NCI-H748 treated with DMSO at 0.1 percent for 48 hours (cell line): ENCODE measurements at places on chromosomes 4 and X.
A peak's percentile ranks its signal among the peaks of the same experiment; 100 is the strongest.

DNA sequence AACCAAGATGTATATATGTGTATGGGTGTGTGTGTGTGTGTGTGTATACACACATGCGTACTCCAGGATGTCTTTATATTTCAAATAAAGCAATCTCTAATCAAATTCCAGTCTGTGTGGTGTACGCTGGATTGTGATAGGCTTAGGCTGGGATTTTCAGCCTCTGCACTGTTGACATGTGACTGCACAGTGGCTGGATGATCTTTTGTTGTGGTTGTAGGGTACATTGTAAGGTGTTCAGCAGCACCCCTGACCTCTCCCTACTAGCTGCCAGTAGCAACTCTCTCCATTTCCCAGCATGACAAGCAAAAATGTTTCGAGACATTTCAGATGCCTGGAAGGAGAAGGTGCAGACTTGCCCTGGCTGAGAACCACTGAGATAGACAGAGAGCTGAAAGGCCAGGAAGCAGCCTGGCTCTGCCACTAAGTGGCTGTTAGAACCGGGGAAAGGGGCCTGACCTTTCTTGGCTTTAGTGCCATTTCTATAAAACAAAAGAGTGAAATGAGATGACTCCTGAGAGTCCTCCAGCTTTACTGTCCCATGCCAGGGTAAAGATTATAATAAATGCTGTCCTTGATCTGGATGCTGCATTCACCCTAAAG is 10.5 kb downstream of the PGM2 start:
- no peak for DNase-seq

- DNase-seq = no peak
These were observed 4.6 kb downstream of the GAB1 start for GRCh38 chr4:143341186-143341755.

DNA sequence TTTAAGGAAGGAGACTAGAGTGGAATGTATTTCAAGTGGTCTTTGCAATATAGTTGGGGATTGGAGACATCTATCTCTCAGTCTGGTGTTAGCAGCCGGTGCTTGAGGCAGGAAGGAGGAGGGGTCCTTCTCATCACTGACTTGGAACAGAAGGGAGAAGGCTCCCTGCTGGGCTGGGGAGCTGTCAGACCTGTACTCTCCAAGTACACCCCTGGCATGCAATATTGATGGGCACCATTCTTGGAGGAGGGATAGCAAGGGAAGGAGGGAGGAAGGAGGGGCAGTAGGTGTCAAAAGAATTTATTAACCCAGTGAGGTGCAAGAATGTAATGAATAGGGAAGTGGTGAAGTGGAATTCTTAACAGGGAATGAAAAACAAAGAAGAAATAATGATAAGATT is 338.8 kb downstream of the UNC5C start:
- no peak for DNase-seq

DNA sequence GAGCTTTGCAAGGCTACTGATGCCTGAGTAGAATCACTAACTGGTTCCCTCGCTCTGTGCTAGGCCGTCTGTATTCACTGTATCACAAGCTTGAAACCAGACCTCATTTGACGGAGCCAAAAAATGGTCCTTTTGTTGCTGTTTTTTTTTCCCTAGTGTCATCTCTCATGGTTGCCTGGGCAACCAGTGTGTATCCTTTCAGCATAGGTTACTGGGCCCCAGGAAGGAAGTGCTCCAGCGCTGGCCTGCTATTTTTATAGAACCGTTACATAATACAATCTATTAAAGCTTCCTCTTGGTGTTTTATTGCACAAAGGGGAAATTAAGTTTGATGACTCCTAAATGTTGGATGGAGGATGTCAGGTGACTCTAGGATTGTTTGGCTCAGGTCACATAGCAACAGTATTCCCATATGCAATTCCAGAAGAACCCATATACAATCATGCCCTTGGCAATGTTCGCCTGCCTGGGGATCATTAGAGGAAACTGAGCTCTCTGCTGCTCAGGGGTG is 220.4 kb downstream of the SPRY1 start:
- peak; percentile 80 for DNase-seq

DNA sequence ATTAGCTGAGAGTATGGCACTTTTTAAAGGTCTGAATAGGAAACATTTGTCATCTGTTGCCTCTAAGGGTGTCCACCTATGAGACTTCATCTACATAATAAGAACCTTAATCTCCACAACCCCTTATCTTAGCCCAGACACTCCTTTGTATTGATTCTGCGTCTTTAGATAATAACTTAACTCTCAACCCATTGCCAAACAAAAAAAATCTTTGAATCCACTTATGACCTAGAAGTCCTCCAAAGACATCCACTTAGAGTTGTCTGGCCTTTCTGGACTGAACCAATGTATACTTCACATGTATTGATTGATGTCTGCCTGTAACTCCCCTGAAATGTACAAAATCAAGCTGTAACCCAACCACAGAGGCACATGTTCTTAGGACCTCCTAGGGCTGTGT is 66.0 kb upstream of the CHRNA9 start:
- no peak for DNase-seq

DNA sequence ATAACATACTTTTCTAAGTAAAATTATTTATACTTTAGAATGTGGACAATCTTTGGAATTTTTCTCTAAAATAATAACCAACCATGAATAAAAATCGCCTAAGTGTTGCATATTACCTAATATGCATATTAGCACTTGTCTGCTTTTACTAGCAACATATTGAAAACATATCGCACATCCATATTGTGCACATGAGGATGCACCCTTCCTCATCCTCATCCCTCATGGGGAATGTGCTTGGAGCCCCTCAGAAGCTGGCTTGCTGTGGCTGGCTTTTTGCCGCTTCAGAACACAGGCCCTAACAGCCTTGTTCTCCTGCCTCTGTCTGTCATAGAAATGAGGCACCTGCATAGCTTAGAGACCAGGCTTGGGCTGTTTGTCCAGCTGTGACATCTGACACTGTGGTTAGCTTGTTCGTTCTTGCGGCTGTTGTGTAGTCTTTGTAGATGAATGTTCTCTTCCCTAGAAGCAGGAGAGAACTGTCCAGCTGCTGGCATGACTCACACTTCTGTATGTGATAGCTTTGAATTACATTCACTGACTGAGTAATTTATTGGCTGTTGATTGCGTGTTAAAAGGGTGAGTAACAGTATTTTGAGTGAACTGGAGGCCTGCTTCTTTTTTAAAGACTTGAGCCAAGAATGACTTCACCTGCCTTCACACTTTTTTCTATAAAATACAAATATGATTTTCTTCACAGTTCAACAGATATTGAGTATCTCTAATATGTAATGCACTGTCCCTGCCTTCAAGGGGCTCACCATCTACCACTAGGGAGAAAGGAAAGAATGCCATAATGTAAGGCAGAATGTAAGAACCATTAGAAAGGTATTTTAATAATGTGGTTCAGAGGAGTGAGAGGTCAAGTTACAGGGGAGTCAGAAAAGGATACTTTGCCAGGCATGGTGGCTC is 81.9 kb downstream of the HMGB2 start:
- DNase-seq = peak; percentile 84

- no peak for DNase-seq
These were observed 181.5 kb downstream of the SLC4A4 start for GRCh38 chr4:71520308-71520707.

DNA sequence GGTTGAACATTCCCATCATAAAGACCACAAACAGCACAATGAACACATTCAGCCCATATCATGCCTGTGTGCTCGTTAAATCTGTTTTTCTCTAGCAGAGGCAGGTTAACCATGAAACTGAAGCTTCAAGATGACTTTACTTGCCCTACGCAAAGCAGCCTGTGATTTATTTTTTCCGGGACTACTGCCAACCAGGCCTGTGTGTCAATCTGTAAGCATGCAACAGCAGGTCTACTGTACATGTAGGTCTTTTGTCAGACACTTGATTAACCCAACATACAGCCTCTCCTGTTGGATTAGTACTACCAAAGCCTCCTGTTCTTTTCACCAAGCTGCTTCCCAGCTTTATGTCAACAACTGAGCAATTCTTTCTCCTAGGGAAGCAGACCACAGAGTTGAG is 85.5 kb upstream of the ACSL1 start:
- DNase-seq = no peak

- no peak for DNase-seq
These were observed 48.1 kb downstream of the WWC2 start for GRCh38 chr4:183147196-183147595.

- DNase-seq = no peak
These were observed 4.7 kb downstream of the NUDT6 start for GRCh38 chr4:122917731-122918130.

- no peak for DNase-seq
These were observed 4.0 kb upstream of the GASK1B start for GRCh38 chr4:158176776-158177175.

DNA sequence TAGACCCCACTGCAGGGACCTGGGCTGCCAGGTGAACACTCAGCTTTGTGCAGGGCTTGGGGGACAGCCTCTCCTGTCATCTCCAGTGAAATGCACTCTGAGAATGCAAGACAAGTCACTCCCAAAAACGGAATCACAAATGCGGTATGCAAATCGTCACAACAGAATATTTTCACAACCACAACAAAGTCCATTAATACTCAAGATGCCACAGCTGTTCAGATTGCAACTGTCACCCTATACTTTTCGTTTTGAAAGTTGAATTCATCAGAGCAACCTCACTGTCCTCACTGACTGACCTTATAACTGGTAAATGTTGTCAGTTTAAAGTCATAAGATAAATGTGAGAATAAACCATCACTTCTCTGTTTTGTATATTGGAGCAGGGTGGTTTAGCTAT is 16.6 kb downstream of the JAKMIP1 start:
- no peak for DNase-seq

DNA sequence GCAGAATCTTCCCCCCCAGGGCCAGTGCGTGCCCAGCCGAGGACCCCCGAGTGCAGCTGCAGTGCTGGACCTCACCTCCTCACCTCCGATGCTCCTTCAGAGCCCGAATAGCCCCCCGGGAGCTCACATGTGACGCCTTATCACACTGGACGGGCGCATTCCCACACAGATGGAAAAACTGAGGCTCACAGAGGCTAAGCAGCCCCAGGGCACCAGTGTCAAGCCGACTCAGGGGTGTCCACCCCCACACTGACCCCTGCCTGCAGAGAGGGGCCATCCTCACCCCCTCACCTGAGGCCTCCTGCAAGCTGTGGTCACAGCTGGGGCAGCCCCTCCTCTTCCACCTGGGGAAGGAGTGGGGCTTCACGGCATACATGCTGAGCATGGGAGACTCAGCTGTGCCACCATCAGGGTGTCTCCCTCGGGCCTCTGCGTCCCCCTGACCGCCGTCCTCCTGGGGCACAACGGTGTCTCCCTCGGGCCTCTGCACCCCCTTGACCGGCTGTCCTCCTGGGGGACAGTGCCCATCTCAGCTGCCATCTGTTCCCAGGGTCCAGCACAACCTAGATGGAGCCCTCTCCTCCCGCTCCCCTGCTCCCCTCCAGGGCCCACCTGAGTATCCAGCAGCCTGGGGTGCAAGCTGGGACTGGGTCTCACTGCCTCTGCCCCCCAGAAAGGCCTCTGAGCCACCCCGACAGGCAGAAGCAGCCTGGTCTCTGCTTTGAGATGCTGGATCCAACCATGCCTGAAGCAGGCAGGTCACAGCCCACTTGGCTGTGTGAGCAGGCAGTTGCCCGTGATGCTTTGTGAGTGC is 85.3 kb upstream of the NKX1-1 start:
- no peak for DNase-seq

DNA sequence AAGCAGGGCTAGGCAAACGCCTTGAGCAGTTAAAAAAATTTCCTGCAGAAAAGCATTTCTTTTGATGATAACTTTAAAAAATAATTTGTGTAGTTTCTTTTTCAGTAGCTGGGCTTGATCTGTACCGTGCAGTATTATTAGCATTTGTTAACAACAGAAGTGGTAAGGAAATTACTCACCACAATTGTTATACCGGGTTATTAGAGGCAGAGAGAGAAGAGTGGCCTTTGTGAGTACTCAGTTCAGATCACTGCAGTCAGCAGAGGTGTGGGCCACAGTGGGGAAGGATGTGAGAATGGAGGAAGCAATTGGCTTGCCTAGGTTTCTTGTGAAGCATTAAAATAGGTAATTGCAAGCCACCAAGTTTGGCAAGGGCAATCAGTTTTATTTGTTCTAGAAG is 14.3 kb upstream of the IL21 start:
- DNase-seq = no peak

DNA sequence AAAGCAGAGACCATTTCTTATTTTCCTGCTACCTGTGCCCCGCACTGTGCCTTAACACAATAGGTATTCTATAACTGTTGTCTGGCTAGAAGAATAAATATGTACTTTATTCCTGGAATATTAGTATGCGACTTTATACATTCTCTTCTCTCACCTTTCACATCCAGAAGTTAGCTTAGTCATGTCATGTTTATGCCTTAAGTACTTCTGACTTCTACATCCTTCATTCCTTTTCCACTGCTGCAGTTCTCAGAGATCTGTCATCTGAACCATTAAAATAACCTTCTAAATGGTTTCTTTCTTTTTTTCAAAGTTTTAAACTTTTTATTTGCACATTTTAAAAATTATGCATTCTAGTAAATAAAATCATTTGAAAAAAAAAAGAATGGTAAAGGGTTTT is 34.4 kb downstream of the KIF4A start:
- no peak for DNase-seq

DNA sequence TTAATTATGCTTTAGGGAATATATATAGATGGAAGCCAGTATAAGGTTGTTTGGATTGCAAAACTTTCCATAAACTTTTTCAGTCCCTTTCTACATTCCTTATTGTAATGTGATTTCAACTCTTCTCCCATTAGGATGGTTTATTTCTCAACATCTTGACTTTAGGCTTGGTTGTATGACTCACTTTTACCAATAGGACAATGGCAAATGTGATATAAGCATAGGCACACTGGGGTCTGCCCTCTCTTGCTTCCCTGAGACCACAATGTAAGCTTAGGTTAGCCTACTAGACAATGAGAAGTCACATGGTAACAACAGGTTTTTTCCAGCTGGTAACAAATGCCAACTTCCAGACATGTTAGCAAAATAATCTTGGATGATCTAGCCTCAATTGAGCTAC is 163.3 kb upstream of the RBPJ start:
- DNase-seq = no peak

DNA sequence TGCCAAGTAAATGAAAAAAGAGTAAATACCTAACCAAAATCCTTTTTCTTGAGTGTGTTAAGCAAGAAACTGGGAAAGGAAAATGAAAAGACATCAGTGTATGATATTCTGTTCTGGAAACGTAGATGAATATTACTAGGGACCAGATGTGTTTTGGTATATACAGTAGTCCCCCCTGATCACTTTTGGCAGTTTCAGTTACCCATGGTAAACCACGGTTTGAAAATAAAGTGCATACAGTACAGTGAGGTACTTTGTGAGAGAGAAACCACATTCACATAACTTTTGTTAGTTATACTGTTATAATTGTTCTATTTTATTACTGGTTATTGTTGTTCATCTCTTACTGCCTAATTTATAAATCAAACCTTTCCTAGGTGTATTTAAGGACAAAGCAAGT is 250.9 kb downstream of the TENM3 start:
- no peak for DNase-seq
